ENCODE measurements at places on chromosomes 6 and 20.
A peak's percentile ranks its signal among the peaks of the same experiment; 100 is the strongest.

- DNase-seq = no peak
Measured at GRCh38 chr6:93678841-93679454, 259.6 kb upstream of the EPHA7 start.

GRCh38 chr6:42796171-42796570 lies 14.3 kb downstream of the BICRAL start:
- DNase-seq = no peak

- no peak for DNase-seq
Measured at GRCh38 chr20:21137078-21137477, 11.2 kb downstream of the KIZ start.

GRCh38 chr20:36613974-36614373 lies 8.4 kb downstream of the RAB5IF start:
- DNase-seq = no peak

- no peak for DNase-seq
Measured at GRCh38 chr6:16608444-16608843, 152.8 kb downstream of the ATXN1 start.

DNA sequence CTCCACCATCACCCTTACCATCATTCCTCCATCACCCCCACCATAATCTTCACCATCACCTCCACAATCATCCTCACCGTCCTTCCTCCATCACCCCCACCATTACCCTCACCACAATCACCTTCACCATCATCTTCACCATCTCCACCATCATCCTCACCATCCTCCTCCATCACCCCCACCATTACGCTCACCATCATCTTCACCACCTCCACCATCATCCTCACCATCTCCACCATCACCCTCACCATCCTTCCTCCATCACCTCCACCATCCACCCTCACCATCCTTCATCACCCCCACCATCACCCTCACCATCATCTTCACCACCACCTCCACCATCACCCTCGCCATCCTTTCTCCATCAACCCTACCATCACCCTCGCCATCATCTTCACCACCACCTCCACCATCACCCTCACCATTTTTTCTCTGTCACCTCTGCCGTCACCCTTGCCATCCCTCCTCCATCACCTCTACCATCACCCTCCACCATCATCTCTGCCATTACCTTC lies 33.1 kb upstream of the MPC1 start:
- DNase-seq = no peak

- DNase-seq = peak; percentile 18
Measured at GRCh38 chr6:107185391-107185970, 70.2 kb upstream of the BEND3 start.

DNA sequence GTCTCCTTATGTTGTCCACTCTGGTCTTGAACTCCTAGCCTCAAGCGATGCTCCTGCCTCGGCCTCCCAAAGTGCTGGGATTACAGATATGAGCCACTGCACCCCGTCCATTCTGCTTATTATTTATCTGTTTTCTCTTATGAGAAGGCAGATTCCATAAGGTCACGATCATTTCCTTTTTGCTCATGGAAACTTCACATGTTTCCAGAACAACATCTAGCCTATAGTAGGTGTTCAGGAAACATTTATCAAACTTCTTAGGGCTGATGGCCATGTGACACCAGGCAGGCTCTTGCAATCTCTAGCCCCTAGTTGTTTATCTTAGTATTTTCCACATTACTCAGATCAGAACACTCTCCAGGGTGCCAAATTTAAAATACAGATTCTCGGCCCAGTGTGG lies 61.2 kb downstream of the ZFP64 start:
- DNase-seq = no peak

DNA sequence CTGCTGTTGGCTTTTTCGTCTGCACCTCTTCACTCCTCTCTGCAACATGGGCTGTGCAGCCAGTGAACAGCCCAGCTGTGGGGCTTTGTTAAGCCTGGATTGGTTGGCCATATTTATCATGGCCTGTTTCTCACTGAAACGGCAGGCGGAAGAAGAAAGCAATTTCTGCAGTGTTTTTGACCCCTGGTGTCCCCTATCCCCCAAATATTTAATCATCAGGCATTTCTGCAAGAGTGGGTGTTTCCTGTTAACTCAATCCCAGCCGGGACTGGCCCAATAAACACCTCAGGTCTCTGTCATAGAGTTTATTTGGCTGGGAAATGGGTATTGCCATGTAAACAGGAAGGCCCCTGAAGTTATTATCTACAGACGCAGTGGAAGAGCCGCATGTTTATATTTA lies 174.8 kb upstream of the SUPT3H start:
- no peak for DNase-seq

GRCh38 chr6:4108561-4109093 lies 26.7 kb downstream of the ECI2 start:
- no peak for DNase-seq
